NCI-H187 (cell line): ENCODE measurements at places on chromosomes 11 and 22.

GRCh38 chr11:68946416-68947090, 34.2 kb downstream of the MRGPRD start:
- no peak for DNase-seq

- no peak for DNase-seq
Measured at GRCh38 chr11:63023222-63023814, 7.7 kb upstream of the SLC22A8 start.

DNA sequence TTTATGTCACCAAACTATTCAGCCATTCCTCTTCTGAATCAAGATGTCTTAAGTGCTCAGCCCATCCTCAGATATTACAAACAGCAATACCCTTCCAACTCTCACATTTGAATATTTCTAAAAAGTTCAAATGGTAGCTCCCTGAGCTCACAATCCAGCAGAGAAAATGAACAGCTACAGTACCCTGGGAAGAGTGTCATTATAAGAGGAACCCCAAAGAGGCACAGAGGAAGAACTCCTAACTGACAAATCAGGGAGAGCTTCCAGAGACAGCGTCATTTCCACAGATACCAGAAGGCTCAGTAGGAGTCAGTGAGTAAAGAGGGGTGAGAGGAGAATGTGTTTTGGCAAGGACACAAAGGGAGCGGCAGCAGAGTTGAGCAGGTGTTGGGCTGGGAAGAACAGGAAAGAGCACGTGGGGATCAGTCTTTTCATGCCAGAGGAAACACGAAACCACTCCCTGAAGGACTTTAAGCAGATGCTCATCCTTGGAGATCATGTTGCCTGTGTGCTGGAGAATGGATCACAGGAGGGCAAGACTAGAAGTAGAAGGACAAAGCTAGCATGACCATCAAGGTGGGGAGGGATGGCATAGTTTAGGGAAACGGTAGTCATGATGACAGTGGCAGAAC, 4.3 kb downstream of the CLTCL1 start:
- peak; percentile 61 for DNase-seq

- no peak for DNase-seq
Measured at GRCh38 chr11:89381094-89381493, 110.1 kb downstream of the NOX4 start.

GRCh38 chr11:2770096-2770751, 70.4 kb upstream of the KCNQ1OT1 start:
- no peak for DNase-seq

DNA sequence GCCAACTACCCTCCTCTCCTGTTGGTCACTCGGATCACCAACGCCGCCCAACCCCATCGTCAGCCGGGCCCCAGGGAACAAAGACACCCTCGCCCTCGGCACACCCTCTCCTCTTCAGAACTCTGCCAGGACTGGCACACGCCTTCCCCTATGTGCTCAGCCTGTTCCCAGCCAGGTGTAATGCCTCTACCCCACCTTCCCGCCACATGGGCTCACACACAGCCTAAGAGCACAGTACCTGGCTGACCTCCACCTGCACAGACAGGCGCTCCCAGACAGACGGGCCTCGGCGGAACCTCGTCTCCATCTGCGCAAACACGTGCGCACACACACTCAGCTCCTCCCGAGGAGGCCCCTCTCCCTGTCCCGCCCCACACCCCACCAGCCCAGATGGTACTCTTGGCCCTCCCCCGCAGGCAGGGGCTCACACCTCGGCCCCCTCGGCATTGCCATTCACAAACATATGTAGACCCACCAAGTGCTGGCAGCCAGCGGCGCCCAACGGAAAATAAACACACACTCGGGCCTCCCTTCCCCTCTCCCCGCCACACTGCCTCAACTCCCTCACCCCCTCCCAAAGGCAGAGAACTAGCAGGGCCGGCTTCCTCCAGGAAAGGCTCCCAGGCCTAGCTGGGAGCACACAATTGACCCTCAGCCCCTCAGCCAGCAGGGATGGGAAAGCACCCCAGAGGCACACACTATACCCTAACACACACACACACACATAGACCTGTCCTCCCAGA, 8.5 kb downstream of the ELFN2 start:
- no peak for DNase-seq

DNA sequence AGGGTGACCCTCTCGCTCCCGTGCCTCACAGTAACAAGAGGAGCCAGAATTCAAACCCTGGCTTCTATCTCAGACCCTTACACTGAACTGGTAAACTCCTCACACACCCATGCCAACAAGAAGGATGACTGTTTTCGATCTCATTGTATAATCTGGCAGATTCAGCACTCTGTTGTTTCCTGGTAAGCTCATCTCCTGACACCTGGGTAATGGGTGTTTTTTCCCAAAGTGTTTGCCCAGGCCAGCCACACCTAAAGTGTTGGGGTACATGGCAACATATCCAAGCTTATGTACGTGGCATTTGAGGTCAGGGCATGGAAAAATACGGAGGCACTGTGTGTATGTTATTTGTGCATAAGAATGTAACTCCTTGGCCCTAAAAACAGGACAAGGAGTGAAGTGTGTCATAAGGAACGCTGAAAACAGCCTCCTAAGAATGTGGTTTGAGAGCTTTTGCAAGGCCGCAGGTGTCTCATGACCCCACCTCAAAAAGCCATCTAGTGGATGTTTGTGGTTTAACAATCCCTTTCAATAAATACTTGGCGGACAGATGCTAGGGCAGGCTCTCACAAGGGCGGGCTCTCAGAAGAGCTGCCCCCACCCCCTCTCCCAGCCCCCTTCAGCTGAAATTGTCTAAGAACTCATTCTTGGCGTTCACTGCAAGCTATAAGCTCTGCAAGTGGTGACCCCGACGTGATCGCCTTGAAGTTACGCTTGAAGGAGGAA, at the start of gene MS4A15:
MS4A15 (plus strand) TSS at position 561 of the 726 bp plus-strand sequence. CDS start 6,867 bp downstream, outside the sequence.
- no peak for DNase-seq

DNA sequence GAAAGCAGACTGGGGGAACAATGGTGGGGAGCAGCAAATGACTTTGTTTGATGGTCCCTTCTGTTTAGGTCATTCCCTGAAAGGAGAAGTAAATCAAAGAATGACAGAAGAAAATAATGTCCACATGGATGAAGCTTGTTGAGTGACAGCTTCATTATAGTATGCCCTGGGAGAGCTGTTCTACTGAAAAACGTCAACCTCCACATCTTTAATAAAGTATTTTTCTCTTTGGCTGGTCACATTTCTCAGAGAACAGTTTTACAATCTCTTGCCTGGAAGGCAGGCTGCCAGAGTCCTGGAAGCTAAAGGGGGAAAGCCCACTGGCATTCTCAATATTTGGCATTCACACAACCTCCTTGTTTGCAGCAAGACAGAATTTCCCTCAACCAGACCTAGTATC, 287.9 kb downstream of the SWAP70 start:
- no peak for DNase-seq

DNA sequence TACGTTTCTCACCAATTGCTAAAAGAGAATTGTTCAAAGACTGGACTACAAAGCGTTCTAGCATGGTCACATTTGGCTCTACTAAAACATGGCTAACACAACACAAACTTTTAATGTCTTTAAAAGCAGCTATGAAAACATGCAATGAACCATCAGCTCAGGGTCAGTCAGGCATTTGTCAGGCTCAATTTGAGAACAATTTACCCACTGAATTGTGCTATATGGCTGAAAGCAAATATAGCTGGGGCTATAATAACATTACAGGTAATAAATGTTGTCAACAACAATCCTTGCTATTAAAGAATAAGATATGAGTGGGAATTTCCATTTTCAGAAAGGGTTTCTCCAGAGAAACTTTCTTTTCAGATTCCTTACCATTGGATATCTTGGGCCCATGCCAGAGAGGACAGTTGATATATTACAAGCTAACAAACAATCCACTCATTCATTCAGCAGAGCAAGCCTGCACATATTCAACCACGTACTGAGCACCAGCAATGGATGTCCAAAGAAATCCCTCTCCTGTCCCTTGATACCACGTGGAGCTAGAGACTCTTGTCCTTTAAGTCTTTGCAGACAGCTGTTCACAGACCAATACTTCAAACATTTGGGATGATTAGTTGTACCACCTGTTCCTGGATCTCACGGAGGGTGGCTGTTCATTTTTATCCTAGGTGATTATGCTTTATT, 82.5 kb upstream of the DDI1 start:
- DNase-seq: no peak

GRCh38 chr11:113647108-113647507, 59.0 kb downstream of the TMPRSS5 start:
- no peak for DNase-seq

DNA sequence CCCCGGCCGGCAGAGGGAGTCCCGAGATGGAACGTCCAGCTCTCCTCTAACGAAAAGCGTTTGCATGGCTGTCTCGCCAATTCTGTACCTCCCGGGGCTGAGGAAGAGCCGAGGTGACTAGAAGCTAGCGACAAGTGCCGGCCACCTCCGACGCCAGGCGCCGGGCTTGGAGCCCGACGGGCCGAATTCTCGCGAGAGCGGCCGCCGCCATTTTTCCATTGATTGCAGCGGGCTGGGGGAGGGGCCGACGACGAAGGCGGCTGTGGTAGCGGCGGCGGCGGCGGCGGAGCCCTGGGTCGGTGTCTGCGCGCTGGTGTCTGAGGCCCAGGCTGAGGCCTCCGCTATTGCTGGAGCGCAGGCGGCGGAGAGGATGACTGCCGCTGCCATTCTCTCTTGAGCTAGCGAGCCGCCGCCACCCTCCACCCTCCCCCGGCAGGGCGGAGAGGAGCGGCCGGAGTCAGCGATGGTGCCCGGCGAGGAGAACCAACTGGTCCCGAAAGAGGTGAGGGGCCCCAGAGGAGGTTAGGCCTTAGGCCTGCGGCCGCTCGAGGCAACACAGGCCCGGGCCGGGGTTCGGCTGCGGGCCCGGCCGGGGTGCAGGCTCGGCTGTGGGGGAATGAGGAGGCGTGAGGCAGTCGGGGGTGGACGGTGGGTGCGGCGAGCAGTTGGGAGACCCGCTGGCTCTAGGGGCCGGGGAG, at the start of gene USP47:
USP47 (plus strand) TSS at position 250 of the 698 bp plus-strand sequence; CDS start at position 464, 214 bp downstream.
- peak; percentile 89 for DNase-seq

DNA sequence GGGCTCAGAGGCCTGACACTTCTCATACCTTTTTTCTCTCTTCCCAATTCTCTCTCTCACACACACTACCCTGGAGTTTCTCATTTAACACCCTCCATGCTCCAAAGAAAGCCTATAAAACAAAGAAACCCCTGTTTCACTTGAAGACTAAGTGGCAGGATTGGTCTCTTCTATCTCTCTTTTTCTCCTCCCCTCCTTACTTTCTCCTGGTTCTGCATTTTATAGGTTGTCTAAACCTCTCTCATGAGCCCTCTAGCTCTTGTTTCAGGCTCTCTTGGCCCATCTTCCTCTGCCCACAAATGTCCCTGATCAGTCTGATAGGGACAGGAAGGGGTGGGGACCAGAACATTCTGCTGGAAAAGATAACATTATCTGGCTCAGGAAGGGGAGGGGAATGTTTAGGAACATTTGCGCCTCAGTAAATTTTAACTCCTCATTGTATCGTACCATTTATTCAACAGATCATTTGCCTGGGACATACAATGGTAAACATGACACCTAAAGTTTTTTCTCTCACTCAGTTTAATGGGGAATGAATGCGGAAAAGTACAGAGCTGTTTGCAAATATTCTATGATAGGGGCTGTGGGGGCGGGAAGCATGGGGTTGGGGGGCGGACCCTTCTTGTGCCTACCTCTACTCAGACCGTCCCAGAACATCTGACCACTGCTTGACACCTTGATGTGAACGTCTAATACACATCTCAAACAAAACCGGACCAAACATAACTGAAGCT, 10.8 kb downstream of the CRYBA4 start:
- DNase-seq: no peak

- no peak for DNase-seq
Measured at GRCh38 chr11:131653260-131653659, 282.8 kb downstream of the NTM start.

DNA sequence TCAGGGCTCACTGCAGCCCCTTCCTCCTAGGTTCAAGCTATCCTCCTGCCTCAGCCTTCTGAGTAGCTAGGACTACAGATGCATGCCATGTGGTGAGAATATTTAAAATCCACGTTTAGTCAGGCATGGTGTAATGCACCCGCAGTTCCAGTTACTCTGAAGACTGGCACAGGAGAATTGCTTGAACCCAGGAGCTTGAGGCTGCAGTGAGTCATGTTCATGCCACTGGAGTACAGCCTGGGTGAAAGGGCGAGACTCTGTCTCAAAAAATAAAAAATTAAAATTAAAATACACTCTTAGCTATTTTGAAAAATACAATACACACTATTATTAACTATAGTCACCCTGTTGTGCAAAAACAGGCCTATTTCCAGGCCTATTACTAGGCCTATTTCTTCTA, 38.4 kb downstream of the NOX4 start:
- DNase-seq: no peak

GRCh38 chr11:129536338-129536737, 160.7 kb downstream of the BARX2 start:
- DNase-seq: no peak

DNA sequence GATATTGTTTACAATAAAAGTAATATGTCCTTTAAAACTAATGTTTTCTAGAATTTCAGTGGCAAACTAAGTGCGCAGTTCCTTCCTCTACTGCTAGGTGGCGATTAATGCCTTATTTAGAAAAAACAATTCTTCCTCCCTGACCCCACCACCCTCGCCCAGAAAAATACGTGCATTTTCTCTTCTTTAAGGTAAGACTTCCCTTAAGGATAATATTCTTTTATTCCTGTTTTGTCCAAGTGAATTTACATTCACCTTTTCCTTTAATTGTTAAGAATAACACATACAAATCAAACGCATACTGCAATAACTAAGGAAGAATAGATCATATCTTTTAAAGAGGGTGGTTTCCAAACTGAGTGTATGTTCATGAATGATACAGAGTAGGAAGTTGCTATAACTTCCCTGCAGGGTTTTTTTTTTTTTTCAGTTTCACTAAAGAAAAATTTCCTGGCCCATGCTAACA, 17.0 kb upstream of the PSMA1 start:
- no peak for DNase-seq

GRCh38 chr11:66987924-66988637, 13.0 kb downstream of the C11orf86 start:
- DNase-seq: no peak

- no peak for DNase-seq
Measured at GRCh38 chr22:37669586-37669985, 5.8 kb upstream of the LGALS1 start.

DNA sequence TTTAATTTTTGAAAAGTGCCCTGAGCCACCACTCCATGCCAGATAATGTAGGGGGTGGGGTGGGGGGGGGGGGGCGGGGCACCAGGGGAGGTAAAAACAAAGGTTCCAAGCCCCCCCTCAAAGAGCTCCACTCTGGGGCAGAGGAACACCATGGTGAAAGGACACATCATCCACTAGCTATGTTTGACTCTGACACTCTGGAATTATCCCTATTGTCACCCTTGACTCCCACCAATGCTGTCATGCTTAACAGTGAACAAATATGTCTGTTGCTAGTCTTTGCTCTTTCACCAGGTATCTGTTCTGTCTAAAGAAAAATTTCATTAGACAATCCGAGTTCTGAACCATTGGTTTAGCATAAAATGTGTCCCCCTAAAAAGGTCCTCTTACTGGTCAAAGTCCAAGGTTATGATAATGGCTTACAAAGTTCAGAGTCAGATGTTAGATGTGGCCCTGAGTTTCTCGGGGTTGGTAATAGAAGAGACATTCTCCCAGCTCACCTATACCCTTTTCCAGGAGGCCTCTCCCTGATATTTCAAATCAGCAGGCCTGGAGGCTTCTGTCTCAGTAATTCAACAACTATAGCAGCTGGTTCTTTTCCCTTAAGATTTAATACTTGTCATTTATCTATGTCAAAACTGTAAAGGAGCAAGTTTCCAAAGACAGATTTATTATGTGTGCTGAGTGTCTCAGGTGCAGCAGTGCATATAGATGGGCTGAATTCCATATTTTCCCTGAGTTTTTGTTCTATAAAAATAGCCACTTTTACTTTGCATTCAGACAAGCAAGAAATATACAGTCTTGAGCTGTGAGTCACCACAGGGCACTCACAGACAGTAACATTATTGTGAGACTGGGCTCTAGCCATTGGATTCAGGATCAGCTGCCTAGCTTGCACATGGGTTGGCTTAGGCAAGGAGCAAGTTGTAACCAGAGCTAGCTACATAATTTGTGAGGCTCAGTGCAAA, 174.1 kb downstream of the CSNK2A3 start:
- no peak for DNase-seq
